ENCODE measurements at places on chromosomes 11 and 22. TPM values are rescaled to one million over a fixed set of nuclear protein-coding genes. Genes with fewer than 3 reads are reported as not detected.

The A4GALT gene
- total RNA-seq = 20.6 TPM

The ROBO4 gene
- 0.46 TPM for total RNA-seq

The APOL4 gene
- total RNA-seq = 2.3 TPM

The OR52I1 gene
- not detected for total RNA-seq

The OR5P2 gene
- total RNA-seq = not detected

The MYO7A gene
- 0.09 TPM for total RNA-seq

The DDI1 gene
- total RNA-seq = under 0.01 TPM

The PLEKHB1 gene
- 0.85 TPM for total RNA-seq

The ART1 gene
- not detected for total RNA-seq

The DUSP8 gene
- under 0.01 TPM for total RNA-seq

The SCO2 gene
- total RNA-seq = 1.6 TPM

The GRAP2 gene
- not detected for total RNA-seq

The C11orf54 gene
- 18.1 TPM for total RNA-seq

The OR5M10 gene
- not detected for total RNA-seq

The C1QTNF4 gene
- not detected for total RNA-seq

The MCHR1 gene
- total RNA-seq = 1.00 TPM

The MFRP gene
- not detected for total RNA-seq

The TSSK2 gene
- total RNA-seq = not detected

The AMOTL1 gene
- total RNA-seq = 49.5 TPM

The PAX6 gene
- total RNA-seq = not detected

The MISFA gene
- 0.71 TPM for total RNA-seq

The ACRV1 gene
- not detected for total RNA-seq

The MUC5B gene
- not detected for total RNA-seq

The LYVE1 gene
- under 0.01 TPM for total RNA-seq

The NAA40 gene
- 9.2 TPM for total RNA-seq

The NCAM1 gene
- total RNA-seq = 0.28 TPM

The GGTLC3 gene
- not detected for total RNA-seq

The MYBPC3 gene
- not detected for total RNA-seq

The C11orf87 gene
- not detected for total RNA-seq

Measured in smooth muscle cell of bladder (primary cell).